ENCODE measurements at places on chromosomes 5 and 9.

- no peak for DNase-seq
Observed at GRCh38 chr9:75657015-75657414, 233.5 kb upstream of the PCSK5 start.

DNA sequence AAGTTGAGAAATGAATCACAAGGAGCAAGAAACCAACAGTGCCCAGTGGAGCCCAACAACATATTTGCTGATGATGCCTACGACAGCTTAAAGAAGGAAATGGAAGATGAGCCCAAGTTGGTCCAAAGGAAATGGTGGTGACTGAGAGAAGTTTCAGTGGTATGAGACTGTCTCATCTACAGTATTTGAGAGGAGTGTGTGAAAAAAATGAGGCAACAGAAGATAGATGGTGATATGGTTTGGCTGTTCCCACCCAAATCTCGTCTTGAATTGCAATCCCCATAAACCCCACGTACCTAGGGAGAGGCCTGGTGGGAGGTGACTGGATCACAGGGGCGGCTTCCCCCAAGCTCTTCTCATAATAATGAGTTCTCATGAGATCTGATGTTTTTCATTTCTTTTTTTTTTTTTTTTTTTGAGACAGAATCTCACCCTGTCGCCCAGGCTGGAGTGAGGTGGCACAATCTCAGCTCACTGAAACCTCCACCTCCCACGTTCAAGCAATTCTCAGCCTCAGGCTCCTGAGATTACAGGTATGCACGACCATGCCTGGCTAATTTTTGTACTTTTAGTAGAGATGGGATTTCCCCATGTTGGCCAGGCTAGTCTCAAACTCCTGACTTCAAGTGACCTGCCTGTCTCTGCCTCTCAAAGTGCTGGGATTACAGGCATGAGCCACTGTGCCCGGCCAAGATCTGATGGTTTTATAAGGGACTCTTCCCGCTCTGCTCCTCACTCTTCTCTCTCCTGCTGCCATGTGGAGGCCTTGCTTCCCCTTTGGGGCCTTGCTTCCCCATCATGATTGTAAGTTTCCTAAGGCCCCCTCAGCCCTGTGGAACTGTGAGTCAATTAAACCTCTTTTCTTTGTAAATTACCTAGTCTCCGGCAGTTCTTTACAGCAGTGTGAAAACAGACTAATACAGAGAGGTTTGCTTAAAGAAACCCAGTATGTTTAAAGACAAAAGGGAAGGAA, 30.2 kb downstream of the EFCAB9 start:
- no peak for DNase-seq

DNA sequence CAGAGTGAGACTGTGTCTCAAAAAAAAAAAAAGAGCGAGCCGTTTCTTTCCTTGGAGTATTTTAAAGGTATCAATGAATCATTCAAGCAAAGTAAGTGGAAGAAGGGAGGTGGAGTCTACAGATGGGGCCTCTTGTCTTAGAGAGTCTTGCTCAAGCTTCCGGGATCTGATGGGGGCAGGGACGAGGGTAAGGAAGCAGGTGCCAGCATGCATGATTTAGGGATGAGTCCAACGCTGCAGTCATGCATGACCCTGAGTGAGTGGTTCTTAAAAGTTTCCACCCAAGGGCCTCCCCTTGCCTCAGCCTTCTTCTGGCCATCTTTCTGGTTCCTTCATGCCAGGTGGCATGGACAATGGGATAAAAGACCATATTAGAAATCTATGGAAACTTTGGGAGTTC, 79.6 kb downstream of the MYO10 start:
- no peak for DNase-seq

GRCh38 chr5:141172381-141173204, at the start of gene PCDHB7:
PCDHB7 (plus strand) TSS chr5:141172644; CDS start chr5:141172836, 192 bp downstream.
- DNase-seq, result no peak

GRCh38 chr5:149217803-149218155, 53.9 kb upstream of the AFAP1L1 start:
- DNase-seq, result no peak

- peak; percentile 68 for DNase-seq
Observed at GRCh38 chr9:22446589-22446949, at the start of gene DMRTA1. DMRTA1 (plus strand) TSS chr9:22446824; CDS start chr9:22447066, 242 bp downstream.

- DNase-seq, result no peak
Observed at GRCh38 chr9:124228516-124228915, 29.2 kb upstream of the NEK6 start.
